AG20443 (cell line): ENCODE measurements at places on chromosomes 16 and 17.
A peak's percentile ranks its signal among the peaks of the same experiment; 100 is the strongest.

GRCh38 chr16:82882226-82882625, 255.5 kb downstream of the CDH13 start:
- DNase-seq, result no peak

- no peak for DNase-seq
These were observed 5.2 kb downstream of the HSD17B2 start for GRCh38 chr16:82040296-82040695.

DNA sequence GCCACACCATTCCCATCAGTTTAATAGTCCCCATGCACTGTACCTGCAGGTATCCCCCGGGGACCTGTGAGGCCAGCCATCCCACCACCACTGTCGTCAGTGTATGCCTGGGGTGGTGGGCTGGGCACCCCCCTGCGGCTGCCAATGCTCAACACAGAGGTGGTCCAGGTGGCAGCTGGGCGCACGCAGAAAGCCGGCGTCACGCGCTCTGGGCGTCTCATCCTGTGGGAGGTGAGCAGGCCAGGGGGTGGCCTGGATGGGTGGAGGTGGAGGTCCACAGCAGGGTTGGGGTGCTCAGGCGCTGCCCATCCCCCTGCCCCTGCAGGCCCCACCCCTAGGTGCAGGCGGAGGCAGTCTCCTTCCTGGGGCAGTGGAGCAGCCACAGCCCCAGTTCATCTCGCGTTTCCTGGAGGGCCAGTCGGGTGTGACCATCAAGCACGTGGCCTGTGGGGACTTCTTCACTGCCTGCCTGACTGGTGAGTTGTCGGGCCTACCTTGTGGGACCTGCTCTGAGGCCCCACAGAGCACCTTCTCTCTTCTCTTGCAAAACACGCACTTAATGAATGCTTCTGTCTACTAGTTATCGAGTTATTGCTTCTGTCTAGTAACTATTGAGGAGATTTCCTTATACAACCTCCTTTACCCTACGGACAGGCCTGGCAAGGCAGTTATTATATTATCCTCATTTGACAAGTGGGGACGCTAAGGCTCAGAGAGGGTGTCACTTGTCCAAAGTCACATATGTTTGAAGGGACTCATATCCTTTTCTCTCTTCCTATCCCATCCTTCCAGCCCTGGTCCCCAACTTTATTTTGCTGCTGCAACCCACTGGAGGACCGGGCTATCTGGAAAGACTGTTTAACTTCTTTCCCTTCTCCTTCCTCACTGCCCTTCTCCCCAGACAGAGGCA, 5.8 kb upstream of the TRAF4 start:
- DNase-seq, result no peak

GRCh38 chr17:43720311-43721060, 38.1 kb downstream of the SOST start:
- DNase-seq, result peak; percentile 87

DNA sequence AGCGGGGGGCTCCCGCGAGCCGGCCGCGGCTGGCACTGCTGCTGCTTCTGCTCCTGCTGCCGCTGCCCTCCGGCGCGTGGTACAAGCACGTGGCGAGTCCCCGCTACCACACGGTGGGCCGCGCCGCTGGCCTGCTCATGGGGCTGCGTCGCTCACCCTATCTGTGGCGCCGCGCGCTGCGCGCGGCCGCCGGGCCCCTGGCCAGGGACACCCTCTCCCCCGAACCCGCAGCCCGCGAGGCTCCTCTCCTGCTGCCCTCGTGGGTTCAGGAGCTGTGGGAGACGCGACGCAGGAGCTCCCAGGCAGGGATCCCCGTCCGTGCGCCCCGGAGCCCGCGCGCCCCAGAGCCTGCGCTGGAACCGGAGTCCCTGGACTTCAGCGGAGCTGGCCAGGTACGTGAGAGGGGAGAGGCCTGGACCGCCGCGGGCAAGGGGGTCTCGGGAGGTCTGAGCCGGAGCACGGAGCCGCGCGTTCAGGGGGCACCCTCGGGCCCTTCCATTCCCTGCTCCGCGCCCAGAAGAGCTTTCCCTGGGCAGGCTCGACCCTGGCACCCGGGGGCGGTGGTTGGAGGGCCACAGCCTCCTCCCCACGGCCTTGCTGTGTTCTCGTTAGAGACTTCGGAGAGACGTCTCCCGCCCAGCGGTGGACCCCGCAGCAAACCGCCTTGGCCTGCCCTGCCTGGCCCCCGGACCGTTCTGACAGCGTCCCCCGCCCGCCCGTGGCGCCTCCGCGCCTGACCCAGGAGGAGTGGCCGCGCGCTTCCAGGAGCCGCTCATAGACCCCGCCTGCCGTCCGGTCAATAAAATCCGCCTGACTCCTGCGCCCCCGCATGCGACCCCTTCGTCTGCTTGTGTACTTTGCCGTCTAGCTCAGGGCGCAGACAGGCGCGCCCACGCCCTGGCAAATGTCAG, 591 bp downstream of the NPW start:
- DNase-seq, result no peak

DNA sequence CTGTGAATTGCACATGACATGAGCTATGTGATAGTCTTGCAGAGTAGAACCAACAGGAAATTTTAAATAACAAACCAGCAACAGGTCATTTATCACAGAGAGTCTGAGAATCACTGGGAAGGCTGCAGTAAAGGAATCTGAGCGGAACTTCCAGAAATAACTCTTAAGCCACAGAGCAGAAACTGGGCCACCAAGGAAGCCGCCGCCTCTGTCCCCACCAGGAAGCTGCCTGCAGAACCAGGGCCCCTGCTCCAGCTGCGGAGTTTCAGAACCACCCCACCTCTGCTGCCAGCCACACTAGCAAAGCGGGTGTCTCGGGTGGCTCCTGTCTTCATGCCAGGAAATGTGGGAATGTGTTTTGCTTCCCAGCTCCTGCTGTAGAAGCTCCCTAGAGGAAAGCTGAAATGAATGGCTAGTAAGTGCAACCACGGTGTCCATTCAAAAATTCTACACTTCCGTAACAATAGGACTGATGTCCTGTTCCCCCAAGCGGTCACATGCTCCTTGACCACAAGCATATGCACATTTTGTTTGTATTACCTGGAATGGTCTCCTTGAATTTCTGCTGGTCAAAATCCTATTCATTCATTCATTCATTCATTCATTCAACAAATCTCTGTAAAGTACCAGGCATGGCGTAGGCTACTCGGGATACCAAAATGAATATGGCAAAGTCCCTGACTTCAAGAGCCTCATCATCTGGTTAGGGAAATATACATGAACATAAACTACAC, 7.7 kb upstream of the ITPRIPL2 start:
- no peak for DNase-seq

DNA sequence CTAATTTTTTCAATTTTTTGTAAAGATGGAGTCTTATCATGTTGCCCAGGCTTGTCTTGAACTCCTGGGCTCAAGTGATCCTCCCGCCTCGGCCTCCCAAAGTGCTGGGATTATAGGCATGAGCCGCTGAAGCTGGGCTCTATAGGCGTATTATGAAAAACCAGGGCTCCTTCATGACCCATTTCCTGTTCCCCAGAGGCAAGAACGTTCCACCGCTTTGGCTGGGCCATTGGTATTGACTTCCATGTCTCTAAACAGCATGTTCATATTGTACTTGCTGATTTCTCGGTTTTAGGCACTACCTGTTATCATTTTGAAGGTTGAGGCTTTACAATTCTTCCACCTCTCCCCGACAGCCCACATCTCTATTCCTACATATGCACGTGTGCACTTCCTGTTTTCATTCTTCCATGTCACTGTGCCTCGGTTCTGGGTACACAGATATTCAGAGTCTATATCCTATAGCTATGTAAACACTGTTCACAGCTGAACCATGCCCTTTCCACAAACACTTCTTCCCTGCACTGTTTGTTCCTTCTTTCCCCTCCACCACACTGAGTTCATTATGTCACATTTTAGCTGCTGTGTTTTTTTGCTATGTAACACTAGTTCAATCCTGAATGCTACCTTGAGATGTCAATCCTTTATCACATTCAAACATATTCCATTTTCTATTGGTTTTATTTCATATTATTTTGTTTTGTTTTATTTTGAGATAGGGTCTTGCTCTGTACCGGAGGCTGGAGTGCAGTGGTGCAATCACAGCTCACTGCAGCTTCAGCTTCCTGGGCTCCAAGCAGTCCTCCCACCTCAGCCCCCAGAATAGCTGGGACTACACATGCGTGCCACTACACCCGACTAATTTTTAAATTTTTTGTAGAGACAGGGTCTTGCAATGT, 16.8 kb upstream of the MAPK3 start:
- DNase-seq, result no peak

DNA sequence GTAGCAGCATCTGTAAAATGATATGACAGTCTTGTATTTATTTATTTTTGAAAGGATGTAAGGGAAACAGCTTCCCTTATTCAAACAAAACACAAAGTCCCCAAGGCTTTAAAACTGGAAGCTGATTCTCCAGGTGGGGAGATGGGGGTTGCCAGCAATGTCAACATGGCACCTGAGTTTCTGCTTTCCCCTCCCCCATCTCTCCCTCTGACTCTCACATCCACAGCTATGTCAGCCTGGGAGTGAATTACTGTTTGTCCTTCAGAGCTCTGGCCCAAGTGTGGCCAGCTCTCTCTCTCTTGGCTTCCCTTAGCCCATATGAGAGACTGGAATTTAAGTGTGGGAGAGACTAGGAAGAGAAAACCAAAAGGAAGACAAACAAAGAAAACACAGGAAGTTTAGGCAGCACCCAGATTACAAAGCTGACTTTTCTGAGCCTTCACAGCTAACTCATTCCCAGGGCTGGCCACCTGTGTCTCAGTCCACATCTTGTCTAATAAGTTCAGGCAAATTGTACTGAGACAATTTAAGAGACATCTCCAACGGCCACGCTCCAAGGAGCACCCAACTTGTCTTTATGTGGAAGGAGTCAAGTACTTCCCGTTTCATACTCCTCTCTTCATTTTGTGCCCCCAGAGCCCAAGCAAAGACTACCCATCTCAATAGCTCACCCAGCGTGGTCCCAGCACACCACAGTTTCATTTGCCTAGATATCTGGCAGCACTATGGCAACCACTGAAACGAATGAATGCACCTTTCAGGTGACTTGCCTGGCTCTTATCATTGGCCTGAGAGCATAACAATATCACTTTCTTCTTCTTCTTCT, 69.2 kb downstream of the SOX9 start:
- no peak for DNase-seq

- no peak for DNase-seq
These were observed 11.6 kb upstream of the MPRIP start for GRCh38 chr17:17030515-17031211.

- DNase-seq, result no peak
These were observed 63.0 kb downstream of the RMI2 start for GRCh38 chr16:11408216-11408615.

GRCh38 chr16:22195695-22196558, 10.2 kb upstream of the EEF2K start:
- peak; percentile 85 for DNase-seq

DNA sequence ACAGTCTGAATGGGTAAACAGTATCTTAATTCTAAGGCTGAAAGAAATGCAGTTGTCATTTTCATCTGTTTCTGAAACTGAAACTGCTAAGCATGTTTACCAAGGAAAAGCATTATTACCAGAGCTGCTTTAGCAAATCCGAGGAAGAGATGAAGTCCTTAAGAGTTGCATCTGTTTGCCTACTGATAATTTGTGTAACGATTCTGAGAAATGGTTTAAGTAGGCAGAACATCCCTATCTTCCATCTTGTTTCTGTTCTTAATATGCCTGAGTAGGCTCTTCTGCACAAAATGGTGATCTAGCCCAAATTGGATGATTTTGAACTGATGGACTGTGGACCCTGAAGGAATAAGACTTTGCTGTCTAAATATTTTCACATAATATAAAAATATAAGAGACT, 34.9 kb downstream of the NUP93 start:
- DNase-seq, result no peak

DNA sequence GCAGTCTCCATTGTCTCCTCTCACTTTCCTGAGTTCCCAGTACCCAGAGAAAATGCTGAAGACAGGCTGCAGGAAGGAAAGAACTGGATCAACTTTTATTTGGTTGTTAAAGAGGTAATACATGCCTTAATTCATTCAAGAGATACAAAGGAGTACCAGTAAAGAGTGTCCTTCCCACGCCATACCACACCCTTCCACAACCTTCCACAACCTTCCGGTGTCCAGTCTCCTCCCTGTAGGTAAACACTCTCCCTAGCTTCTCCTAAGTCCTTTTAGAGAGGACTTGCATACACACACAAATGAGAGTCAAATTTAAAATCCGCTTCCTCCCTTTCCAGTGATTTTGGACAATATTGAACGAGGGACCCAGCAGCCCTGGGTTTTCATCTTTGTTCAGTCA, 2.8 kb upstream of the CA7 start:
- no peak for DNase-seq
